ENCODE measurements at places on chromosomes 16 and 17. TPM values are rescaled to one million over a fixed set of nuclear protein-coding genes. Genes with fewer than 3 reads are reported as not detected.
A peak's percentile ranks its signal among the peaks of the same experiment; 100 is the strongest.

- no peak for DNase-seq
Measured at GRCh38 chr16:11163761-11164261, 92.2 kb downstream of the SOCS1 start.

- no peak for DNase-seq
Measured at GRCh38 chr17:17830740-17831207, 6.0 kb downstream of the SREBF1 start.

DNA sequence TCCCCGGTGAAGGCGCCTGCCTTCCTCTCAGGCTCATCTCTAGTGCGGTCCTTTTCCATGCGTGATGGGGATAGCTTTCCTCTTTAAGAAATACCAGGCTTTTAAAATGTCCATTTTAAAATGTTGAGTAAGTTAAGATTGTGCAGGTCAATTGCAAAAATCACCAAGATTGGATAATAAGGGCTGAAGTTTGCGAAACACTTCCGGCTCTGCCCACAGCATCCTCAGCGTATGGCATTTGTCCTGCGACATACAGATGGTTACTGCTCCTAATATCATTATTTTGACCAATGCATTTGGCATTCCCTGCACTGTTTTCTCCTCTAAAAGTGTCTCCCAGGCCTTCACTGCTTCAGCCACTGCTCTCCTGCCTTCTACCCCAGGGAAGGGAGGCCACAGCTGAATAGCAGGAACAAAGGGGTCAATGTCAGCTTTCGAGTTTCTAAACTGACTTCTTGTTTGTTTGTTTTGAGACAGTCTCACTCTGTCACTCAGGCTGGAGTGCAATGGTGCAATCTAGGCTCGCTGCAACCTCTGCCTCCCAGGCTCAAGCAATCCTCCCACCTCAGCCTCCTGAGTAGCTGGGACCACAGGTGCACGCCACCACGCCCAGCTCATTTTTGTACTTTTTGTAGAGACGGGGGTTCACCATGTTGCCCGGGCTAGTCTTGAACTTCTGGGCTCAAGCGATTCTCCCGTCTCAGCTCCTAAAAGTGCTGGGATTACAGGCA is 91.9 kb downstream of the CRISPLD2 start:
- DNase-seq = no peak

DNA sequence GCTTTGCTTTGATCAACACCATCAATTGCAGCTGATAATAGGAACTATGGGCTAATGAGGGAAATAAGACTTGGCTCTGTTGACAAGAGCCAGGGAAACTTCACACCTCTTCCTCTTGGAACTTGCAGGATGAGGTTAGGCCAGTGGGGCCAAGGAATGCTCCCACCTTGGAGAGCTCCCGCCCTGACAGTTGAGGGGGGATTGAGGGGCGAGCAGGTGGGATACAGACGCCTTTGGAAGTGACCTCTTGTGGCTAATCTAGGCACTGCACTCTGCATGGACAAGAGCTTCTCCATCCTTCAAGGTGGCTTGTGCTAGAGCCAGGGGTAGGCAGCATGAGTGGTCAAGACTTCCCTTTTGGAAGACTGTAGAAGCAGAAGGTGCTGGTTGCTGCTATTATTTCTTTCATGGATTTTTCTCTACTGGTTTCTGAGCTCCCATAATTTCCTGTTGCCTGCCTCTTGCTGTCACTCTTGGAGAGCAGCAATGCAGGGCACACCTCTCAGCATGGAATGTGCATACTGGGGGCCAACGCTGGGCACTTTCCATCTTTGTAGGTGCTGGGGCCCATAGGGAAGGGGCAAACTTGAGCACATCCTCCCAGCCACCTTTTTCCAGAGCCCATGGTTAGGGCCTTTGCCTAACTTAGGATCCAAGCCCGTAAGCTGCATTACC is 2.3 kb upstream of the PHF12 start:
- DNase-seq = peak; percentile 59

DNA sequence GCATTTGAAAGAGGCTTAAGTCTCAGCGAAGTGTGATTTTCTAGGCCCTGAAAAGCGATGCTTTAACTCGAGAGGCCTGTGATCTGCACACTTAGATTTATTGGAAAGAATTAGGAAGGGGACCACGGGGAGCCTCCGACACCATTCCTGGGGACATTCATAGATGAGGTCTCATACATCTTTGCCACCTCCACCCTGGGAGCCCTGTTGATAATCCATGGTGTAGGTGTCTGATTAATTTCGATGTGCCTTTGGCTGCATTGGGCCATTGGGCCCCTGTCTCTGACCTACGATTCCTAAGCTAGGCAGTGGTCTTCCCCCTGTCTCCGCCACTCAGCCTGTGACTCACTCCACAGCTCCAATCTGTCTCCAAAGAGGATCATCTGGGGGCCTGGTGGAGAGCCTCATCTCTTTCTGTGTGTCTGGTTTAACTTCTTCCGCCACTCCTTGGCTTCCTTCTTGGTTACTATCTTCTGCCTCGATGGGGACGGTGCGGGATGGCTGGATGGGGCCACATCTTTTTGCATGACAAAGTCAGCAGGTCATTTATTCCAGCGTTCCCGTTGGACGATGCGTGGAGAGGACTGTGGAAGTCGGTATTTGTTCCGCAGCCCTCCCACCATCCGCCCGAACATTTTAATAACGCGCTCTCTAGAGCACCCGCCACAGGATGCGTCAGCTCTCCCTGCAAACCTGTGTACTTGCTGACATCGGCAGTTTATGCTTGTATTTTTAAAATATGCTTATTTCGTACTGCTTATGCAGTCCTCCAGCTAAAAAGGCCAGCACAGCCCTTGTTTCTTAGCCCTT is 109.3 kb downstream of the IRX3 start:
- no peak for DNase-seq

- DNase-seq = no peak
Measured at GRCh38 chr16:78677181-78677731, 577.8 kb downstream of the WWOX start.

GRCh38 chr17:36144981-36145729 is 31.3 kb downstream of the TBC1D3B start:
- no peak for DNase-seq

- no peak for DNase-seq
Measured at GRCh38 chr16:16036359-16036792, 87.0 kb downstream of the ABCC1 start.

- peak; percentile 14 for DNase-seq
Measured at GRCh38 chr16:50121278-50121677, 31.8 kb upstream of the TENT4B start.

DNA sequence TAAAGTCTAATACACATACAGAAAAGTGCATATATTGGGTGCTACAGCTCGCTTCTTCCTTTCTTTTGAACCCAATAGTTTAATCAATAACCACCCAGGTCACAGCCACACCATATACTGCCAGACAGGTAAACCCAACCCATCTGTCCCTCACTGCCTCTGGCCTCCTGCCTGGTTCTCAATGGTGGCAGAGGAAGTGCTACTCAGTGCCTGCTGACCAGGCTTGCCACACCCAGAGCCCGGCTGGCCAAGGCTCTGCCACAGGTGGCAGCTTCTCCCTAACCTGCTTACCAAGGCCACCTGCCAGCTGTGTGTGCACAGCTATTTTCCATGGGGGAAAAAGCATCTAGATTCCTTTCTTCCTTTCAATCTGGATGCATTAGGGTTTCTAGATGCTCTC is 584 bp downstream of the PMP22 start:
- DNase-seq = no peak

- DNase-seq = no peak
Measured at GRCh38 chr17:38872671-38873385, 3.0 kb downstream of the LASP1 start.

DNA sequence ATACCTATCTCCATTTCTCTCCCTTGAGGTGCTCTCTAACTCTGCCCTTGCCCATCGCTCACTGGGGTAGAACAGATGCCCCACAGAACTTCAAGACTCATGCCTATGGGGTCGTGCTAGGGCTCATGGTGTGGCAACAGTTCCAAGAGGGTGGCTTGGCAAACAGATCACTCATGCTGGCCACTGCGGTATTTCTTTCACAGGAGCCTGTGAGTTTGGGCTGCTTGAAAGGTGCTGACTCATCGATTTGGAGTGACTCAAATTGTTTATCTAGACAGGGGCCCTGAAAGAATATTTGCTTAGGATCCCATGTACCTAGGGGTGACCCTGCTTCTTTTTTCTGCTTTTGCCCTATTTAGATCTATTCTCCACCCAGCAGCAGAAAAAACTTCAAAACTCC is 69.9 kb downstream of the IRX5 start:
- peak; percentile 53 for DNase-seq

DNA sequence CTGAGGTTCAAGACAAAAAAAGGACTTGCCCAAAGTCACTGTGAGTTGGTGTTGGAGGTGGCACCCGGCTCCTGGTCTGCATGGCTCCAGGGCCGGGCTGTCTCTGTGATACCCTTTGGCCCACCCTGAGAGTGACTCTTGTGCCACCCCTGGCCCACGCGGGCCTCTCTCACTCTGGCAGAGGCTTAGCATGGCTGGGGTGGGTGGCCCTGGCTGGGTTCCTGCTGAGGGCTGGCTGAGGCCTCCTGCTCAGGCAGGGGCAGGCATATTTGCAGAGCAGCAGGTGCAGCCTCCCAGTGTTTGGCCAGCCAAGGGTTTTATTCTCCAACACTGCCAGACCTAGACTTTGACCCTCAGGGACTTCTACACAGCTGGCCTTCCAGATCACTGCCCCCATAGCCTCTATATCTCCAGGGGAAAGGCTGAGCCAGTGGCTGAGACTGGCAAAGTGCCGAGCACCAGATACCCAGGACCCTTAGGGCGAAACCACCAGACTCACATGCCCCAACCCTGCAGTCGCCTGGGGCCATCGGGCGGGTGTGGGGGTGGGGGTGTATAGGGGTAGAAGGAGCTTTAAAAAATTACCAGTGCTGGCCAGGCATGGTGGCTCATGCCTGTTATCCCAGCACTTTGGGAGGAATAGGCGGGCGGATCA is 21.5 kb upstream of the ADGRG1 start:
- DNase-seq = peak; percentile 74

DNA sequence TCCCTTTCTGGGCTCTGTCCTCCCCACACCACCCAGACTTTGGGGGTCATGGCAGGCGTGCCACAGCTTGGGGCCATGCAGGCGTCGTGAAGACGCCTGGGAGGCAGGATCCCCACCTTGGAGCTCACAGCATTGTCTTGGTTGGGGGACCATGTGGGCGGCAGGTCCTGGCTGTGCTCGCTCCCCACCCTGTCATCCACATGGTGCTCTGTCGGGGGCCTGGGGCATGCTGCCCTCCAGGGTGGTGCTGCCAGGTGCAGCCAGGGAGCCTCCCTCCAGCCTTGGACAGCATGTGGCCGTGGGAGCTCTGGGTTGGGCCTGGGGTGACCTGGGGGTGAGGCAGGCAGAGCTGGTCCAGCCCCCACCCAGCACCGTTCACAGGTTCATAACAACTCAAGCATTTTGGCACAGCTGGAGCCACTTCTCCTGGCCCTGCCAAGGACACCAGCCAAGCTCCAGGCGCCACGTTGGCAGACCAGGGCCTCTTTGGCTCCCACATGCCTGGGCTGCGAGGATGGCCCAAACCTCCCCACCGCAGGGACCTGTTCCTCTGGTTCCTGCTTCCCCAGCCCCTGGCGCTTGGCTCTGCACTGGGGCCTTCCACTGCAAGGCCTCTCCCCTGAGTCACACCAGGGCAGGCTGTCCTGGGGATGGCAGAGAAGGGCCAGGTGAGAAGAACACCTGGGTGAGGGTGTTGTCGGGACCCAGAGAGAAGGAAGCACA is 15.1 kb upstream of the ATP6V0C start:
- no peak for DNase-seq

- no peak for DNase-seq
Measured at GRCh38 chr16:71645450-71645849, 19.5 kb downstream of the MARVELD3 start.

DNA sequence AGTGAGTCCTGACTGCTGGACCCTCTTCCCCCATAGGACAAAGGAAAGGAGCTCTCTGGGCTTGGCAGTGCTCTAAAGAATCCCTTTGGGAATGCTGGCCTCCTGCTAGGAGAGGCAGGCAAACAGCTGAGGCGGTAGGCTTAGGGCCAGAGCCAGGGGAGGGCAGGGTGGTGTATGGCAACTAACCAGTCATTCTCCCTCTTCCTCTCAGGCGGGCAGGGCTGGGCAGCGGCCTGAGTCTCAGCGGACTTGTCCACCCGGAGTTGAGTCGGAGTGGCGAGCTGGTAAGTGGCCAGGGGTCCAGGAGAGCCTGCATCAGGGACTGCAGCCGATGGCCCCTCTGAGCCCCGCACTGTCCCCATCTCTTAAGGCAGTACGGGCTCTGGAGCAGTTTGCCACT is 4.4 kb downstream of the ACADVL start:
- DNase-seq = no peak

DNA sequence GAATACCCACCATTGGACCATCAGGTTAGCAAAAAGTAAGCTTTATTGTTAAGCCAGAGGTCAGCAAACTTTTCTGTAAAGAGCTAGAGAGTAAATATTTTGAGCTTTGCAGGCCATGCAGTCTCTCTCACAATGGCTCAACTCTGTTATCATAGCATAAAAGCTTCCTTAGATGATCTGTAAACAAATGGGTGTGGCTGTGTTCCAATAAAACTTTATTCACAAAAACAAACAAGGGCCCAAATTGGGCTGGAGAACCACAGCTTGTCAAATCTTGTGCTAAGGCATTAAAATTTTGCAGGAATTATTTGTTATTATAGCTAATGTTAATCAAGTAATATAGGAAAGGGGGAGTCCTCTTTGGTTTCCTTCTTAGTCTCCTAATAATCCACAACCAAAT is 153.6 kb downstream of the GRIN2A start:
- no peak for DNase-seq

DNA sequence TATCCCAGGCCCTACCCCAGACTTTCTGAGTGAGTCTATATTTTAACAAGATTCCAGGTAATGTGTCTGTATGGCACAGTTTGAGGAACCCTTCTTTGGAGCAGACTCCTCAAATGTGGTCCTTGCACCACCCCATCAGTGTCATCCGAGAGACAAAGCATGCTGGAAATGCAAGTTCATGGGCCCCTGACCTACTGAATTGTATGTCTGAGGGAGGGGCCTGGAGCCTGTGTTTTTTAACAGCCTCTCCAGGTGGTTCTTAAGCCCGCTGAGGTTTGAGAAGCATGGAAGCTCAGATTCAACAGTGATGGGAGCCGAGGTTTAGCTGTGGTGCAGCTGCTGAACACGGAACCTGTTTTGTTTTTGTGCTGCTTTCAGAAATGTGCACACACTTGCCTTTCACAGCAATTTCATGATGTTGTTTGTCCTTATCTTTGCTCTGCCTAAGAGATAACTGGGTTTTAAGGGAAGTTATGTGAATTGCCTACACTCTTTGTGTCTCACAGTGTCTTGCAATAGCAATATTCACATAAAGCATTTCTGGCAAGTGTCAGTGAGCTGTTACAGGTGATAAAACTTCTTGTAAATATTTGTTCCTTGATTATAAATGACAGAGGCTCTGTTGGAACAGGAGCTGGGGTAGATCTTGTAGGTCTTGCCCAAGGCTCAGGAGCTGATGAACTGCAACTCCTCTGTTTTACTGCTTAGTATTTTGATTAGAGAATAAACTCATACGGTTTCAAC is 32.0 kb upstream of the IL34 start:
- no peak for DNase-seq

The HASPIN gene
- 0.16 TPM for total RNA-seq

The KRT16 gene
- total RNA-seq = 5.5 TPM

The ACSM2A gene
- total RNA-seq = not detected

The NME1 gene
- total RNA-seq = 118 TPM

The CLDN9 gene
- not detected for total RNA-seq

The KRTAP4-1 gene
- total RNA-seq = not detected

The PDIA2 gene
- 2.2 TPM for total RNA-seq

The DHRS7B gene
- total RNA-seq = 34.4 TPM
